ENCODE measurements at places on chromosomes 3 and 15.

- DNase-seq: no peak
These were observed 37.6 kb downstream of the TMCC1 start for GRCh38 chr3:129855832-129856419.

DNA sequence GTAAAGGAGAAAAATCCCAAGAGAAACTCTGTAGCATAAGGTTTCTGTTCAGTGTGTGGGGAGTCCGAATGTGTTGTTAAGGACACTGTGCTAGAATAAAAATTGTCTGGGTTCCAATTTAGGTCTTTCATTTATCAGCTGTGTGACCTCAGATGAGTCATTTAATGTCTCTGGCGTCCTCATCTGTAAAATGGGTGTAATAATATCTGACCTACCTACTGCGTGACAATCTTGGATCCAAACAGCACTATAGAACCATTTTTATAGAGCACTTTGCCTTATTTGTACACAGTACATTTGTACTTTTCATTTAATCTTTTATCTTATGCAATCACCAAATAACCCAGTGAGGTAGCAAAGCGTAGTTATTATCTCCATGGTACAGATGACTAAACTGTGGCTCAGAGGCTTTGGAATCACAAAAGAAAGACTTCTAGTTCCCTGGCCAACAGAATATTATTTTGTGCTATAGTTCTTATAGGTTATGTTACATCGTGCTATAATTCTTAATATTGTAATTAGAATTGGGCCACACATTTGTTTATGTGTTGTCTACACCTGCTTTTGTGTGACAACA, 46.6 kb upstream of the TNIK start:
- no peak for DNase-seq

DNA sequence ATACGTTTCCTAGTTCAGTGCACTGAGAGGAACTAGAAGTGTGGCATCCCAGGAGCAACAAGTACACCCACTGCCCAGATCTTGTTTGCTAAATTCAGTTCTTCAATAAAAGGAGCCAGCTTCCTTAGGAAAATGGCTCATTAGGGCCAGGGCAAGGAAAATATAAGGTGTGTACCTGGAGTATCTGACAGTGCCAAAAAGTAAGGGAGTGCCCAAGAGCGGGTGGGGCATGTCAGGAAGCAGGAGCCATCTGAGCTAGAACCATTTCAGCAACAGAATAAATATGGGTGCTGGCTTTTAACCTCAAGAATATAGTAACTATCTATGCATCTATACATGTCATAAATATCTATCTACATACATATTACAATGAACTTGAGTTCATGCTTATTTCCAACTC, 44.1 kb downstream of the SLC41A3 start:
- DNase-seq: no peak

GRCh38 chr3:176765382-176765900, 431.8 kb downstream of the TBL1XR1 start:
- DNase-seq: no peak

GRCh38 chr3:119322021-119322834, 28.0 kb downstream of the ARHGAP31 start:
- DNase-seq: no peak
